ENCODE measurements at places on chromosomes 2 and 18. TPM values are rescaled to one million over a fixed set of nuclear protein-coding genes. Genes with fewer than 3 reads are reported as not detected.
A peak's percentile ranks its signal among the peaks of the same experiment; 100 is the strongest.

DNA sequence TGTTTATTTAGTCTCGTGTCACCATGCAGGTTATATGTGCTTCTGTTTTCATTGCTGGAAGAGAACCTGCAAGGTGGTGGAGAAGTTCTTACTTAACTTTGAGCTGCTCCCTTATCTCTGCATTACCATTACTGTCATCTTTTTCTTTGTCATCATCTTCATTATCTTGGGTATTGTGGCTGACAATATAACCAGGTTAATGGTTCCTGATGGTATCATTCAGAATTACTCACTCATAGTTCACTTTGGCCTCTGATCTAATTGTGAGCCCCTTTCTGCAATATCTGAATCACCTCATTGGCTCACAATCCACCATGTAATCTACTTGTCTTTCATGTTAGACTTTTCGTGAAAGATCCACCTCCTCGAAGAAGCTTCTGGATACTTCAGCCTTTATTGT, 5.0 kb downstream of the CD28 start:
- no peak for DNase-seq

- DNase-seq = no peak
Observed at GRCh38 chr18:79493801-79494211, 98.1 kb downstream of the NFATC1 start.

DNA sequence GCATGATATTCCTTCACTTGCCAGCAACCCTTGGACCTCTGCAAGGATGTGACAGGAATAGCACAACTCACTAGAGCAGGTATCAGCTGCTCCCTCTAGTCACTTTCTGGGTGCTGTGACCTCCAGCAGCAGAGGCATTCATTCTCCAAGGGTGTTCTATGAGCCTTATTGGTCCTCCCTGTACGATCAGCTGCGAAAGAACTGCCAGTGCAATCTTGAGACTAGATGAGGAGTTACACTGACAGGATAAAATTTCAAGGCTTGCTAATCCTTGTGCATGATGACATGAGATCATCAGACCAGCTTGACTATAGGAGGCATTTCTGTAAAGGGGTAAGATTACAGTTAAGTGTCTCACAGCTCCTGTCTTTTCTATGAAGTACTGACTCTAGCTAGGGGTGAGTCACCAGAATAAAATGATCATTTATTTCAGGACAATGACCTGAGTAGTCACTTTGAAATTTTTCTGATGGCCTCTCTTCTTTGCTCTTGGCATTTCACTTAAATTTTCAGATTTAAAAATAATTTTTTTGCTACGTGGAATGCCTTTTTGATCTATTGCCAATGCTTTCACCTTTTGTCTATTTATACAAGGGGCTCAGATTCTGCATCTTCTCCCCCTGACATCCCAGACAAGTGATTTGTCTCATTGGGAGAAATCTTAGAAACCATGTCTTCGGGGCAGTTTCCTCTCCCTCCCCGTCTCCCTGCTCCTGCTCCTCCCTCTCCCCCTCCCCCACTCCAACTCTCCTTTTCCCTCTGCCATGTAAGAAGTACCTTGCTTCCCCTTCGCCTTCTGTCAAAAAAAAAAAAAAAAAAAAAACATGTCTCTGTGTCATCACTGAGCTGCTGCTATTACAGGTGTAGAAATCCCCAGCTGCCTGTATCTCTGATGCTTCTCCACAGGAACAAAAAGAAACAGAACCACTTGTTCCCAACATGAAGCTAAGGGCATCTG, 49.2 kb upstream of the FRZB start:
- peak; percentile 9 for DNase-seq

DNA sequence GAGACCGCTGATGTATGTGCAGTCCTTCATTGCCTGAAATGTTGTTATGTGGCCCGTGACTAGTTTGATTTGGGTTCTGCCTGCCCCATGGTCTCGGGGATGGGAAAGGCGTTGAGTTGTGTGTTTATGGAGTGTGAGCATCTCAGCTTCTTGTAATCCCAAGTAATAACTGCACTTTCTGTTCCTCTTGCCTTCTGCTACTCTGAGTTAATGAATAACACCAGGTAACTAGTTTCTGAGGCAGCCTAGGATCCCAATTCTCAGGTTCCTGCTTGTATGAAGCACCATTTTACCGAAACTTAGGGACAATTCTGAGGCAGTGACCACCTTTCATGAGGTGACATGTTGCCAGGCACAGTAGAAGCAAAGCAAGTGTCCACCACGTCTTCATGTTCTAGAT, 170.0 kb downstream of the ALK start:
- DNase-seq = no peak

The CYS1 gene
- 1.2 TPM for total RNA-seq
